ENCODE measurements at places on chromosomes 5 and 9.

GRCh38 chr5:109451146-109451545 lies 41.4 kb upstream of the PJA2 start:
- no peak for DNase-seq

DNA sequence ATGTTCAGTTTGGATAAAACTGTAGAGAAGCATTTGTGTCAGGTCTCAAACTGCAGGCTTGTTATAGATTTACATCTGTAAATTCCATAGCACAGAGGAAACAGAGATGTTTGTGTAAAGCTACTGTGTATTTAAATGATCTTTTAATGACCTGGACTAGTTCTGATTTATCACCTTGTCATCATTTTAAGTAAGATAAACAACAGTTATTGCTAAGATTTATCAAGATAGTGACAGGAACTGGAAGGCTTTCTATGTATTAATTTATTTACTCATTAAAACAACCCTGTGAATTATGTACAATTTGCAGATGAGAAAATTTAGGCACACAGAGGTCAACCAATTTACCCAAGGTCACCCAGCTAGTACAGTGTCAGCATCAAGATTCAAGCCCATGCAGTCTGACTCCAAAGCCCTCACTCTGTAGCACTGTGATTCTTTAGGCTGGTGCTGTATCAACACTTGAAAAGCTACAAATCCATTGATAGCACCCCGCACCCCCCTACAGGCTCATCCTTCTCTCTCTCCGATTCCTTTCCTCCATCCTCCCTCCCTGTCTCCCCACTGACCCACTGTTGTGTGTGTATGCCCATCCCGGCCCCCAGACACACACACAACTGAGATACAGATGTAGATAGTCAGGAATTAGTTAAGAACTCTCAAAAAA lies 184.5 kb downstream of the FBN2 start:
- no peak for DNase-seq

DNA sequence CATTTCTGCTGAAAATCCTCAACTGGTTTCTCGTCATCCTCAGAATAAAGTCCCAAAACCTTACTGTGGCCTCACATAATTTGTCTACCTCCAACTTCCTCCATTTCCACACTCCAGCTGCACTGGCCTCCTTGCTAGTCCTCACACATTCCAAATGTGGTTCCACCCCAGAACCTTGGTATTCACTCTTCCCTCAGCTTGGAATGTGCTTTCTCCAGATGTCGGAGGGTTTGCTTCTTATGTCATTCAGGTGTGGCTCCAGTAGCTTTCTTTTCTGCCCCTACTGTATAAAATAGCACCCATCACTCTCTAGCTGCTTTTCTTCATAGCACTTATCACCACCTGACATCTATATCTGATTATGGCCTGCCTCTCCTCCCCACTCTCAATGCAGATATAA lies 102.5 kb upstream of the IFNK start:
- no peak for DNase-seq

DNA sequence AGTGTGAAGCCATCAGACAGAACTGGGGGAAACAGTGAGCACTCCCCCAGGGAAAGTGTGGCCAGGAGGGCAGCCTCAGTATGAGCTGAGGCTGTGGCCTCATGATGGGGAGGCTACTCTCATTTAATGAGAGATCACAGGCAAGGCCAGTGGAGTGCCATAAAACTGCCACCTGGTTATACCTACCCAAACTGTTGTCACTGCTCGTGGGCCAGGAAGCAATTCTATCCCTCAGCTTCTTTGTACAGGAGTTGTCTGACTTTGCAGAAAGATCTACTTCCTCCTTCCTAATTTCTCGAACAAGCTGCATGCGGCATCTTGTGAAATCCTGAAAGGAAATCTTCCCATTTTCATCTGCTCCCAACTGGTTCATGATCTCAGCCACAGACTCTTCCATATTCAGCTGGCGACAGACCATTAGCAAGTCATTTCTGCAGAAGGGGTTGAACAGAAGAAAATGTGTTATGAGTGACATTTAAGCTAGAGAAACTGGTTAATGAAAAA lies 50.0 kb downstream of the TSSK1B start:
- DNase-seq = no peak

- peak; percentile 56 for DNase-seq
Observed at GRCh38 chr9:1726993-1727759, 288.0 kb upstream of the SMARCA2 start.

- DNase-seq = no peak
Observed at GRCh38 chr5:175822225-175822624, 49.2 kb upstream of the CPLX2 start.

DNA sequence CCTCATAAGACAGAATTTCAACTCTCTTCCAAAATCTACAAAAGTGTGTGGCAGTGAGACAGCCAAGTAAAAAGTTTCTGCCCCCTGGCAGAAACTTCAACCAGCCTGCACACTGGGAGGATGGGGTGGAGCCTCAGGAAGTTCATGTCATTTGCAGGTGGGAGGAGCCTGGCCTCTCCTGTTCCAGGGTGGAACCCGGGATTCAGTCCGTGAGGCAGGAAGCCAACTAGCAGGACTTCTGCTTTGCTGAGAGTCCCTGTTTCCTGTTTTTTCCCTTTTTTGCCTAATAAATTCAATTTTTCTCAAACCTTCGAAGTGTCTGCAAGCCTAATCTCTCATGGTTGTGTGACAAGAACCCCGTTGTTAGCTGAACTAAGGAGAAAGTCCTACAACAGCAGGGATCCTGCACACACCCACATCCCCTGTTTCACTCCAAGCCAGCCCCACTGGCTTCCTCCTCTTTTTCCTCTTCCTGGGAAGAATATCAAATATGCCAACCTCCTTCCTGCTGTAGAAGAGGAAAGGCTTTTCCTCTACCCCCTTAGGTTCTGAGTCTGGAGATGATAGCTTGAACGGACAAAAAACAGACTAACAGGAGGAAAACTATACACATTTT lies 69.3 kb downstream of the ALDH7A1 start:
- no peak for DNase-seq

DNA sequence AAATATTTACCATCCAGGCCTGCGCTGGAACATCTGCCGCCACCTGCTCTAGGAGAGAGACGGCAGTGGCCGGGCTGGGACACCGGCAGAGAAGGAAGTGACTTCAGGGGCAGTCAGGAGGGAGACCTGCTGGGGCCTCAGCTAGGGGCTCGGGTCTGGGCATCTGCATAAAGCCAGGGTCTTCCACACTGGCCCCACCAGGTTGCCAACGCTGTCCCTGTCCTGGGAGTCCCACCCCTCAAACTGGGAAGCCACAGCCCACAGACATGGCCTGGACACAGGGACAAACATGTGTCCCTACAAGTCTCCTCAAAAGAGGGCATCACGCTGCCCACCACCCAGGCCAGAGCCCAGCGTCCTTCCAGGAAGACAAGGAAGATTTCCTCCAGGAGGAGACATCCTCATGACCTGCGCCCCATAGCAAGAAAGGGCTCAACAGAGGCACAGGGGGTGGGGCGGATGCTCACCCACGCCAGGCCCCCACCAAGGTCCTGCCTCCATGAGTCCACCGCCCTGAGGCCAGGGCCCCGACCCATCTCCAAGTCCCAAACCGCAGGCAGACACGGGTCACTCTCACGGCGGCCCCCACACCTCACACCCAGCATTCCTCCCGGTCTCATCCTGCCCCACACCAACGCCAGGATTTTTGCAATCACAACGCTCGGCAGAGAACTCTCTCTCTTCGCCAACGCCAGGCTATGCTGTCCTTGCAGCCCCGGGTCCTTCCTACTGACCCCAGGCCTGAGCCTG lies 9.0 kb downstream of the VAV2 start:
- no peak for DNase-seq

- DNase-seq = no peak
Observed at GRCh38 chr9:125931211-125931610, 184.0 kb downstream of the PBX3 start.

DNA sequence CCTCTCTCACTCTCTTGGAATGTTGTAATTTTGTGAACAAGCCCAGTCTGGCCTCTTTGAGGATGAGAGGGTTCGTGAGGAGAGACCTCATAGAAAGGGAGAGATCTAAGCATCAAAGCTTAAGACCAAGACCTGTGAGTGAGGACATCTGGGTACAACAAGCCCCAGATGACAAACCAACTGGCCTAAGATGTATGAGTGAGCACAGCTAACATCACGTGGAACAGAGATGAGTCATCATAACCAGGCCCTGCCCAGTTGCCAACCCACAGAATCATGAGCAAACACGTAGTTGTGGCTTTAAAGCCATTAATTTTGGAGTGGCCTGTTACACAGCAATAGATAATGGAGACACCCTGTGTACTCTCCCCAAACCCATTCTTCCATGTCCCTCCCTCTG lies 439.1 kb upstream of the KIF2A start:
- DNase-seq = peak; percentile 21

GRCh38 chr5:118789366-118789765 lies 199.0 kb downstream of the DTWD2 start:
- peak; percentile 38 for DNase-seq

GRCh38 chr9:112047538-112048066 lies 127.5 kb downstream of the SUSD1 start:
- no peak for DNase-seq

GRCh38 chr9:126773004-126773607 lies 31.7 kb upstream of the ZBTB43 start:
- DNase-seq = peak; percentile 30

DNA sequence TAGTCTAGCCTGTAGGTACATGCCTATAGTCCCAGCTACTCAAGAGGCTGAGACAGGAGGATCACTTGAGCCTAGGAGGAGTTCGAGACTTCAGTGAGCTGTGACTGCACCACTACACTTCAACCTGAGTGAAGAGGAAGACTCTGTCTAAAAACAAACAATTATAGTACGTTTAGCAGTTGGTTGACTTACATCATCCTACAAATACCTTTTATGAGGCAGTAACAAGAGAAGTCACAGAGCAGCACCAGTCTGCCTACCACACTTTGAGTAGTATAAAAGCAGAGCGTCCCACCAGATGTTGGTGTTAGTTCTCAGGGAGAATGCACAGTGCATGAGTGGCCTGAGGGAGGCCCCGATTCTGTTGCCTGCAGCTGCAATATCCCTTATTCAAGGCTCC lies 16.1 kb downstream of the ZFR start:
- DNase-seq = no peak

DNA sequence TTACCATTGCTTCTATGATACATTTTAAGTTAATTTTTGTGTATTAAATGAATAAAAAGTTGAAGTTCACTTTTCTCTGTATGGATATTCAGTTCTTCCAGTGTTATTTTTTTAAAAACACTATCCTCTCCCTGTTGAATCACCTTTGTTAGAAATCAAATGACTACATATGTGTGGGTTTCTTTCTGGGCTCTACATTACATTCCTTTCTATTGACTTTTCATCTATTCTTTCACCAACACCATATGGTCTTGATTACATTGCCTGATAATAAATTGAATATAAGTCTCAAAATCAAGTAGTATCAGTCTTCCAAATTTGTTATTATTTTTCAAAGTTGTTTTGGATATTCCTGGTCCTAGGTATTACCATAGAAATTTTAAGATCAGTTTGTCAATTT lies 7.3 kb upstream of the RASEF start:
- DNase-seq = no peak

- DNase-seq = no peak
Observed at GRCh38 chr9:137218754-137219271, 3.2 kb downstream of the RNF208 start.

- DNase-seq = no peak
Observed at GRCh38 chr5:175001311-175001710, 276.9 kb downstream of the MSX2 start.

DNA sequence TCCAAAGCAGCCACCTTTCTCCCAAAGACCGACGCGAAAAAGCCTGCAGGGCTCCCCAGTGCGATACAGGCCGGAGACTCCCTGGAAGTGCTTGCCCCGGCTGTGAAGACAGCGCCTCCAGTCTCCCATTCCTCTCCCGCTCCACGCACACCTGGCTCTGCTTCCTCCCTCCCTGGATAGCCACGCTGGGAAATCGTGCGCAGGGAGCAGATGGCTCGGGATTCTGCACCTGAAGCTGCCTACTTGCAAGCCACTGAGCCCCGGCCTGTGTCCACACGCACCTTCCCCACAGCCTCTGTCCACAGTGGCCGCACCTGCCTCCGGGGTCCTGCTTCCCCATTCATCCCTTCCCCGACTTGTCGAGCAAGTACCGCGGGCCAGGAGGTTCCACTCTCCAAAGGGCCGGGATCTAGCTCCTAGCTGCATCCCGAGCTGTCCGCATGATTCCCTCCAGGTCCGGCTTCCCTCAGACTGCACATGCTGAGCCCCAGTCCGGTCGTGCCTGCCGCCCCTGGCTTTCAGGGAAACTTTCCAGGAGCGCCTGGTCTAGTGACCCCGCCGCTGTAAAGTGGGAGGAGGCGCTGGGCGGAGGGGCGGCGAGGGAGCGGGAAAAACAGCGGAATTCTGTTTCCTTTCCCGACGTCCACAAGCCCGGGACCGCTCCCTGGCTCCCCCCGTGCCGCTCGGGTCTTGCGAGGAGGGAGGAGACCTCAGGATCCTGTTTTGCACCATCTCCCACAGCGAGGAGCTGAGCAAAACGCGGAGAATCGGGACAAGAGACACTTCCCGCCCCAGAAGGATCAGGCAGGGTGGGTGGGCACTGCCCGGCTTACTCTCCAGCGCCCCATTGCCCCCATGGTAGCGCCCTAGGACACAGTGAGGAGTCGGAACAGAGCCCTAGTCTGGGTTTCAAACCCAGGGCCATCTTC lies 2.0 kb downstream of the SEMA6A start:
- DNase-seq = no peak

GRCh38 chr5:149422366-149423048 lies 43.4 kb upstream of the IL17B start:
- no peak for DNase-seq

DNA sequence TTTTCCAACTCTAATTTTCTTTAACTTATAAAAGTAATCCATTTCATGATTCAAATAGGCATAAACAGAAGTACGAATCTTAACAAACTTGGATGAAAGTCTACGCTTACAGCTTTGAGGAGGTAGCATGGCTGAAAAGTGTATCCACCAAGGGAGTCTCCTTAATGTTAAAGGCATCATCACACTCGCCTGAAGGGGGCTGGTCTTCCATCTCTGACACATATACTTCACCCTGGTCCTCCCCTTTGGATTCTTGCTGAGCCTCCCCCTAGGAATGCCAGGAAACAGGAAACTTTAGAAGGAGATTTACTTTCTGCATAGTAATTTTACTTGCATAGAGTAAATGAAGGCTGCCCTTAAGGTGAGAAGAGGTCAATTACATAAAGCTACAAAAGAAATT lies 10.3 kb upstream of the NME5 start:
- no peak for DNase-seq

DNA sequence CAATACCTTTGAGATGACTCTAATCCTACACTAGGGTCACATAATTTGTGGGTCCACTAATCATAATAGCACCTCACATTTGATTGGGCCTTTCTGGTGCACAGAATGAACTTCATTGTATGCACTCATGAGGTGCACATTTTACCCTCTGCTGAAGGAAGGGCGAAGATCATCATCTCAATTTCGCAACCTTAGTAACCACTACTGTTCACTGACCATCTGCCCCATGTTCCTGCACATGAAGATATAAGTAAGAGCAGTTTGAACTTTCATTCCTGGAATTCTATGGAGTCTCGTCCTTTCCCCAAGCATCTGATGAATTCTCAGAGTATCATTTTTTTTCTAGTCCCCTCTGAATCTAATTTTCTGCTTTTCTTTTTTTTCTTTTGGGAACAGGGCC lies 21.2 kb downstream of the GAS1 start:
- DNase-seq = no peak

- no peak for DNase-seq
Observed at GRCh38 chr5:170329524-170329923, 31.9 kb upstream of the LCP2 start.
